Substantia nigra (tissue), 51 donors: ENCODE measurements at places on chromosomes 1 and 21.
A peak's percentile ranks its signal among the peaks of the same experiment; 100 is the strongest.

DNA sequence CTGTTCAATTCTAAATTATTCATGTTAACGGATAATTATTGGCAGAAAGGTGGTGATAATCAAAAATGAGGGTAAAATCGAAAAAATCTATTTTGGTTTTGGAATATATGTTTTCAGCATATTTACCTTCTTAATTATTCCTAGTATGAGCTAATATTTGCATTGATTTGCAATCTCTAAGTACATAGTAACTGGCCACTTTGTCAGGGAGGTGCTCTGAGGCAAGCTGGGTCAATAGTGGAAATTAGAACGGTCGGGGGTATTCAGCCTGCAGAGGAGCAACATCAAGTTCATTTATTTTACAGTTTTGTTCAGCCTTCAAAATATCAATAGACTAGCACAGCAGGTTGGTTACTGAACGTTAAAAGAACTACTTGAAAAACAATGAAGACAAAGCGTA is 1.8 kb downstream of the OTUD7B start:
- no peak for DNase-seq

GRCh38 chr1:39170731-39171667 is 33.5 kb upstream of the MACF1 start:
- DNase-seq = no peak

GRCh38 chr1:244727871-244728474 is 75.0 kb downstream of the DESI2 start:
- no peak for DNase-seq

- no peak for DNase-seq
Observed at GRCh38 chr1:207882692-207883091, 28.2 kb downstream of the CD34 start.

DNA sequence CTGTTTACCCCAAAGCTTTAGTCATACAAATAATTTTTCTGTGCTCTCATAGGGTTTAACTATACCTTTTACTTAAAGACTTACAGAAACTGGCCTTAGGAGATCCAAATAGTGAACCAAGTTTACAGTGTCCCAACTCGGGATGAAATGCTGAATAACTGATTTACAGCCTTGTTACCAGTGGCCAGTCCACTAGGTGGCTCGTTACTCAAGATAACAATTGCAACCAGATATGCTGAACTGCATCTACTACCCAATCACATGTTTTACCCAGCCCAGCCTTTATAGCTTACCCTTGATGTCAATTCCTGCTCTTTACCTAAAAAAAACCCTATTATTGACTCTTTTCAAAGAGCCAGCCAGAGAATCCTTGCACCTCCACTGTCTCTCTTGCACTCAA is 1148.8 kb upstream of the ADGRL4 start:
- no peak for DNase-seq

DNA sequence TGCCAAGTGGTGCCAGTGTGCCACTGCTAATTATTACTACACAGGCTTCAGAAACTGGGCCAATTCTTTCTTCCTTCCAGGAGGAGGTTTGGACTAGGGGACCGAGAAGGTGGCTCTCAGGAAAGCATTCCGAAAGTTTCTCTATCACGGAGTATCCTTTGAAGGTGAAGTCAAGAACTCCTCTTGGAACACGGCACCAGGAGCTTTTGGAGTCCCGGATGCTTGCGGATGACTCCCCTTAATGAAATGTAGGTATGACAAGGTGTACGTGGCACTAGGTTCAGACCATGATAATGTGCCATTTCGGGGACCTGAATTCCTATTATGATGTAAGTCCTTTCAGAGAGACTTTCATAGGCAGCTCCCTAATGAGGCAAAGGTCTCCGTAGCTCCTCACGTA is 634.1 kb downstream of the KIF26B start:
- no peak for DNase-seq

- no peak for DNase-seq
Observed at GRCh38 chr1:75115654-75116053, 18.5 kb upstream of the LHX8 start.

DNA sequence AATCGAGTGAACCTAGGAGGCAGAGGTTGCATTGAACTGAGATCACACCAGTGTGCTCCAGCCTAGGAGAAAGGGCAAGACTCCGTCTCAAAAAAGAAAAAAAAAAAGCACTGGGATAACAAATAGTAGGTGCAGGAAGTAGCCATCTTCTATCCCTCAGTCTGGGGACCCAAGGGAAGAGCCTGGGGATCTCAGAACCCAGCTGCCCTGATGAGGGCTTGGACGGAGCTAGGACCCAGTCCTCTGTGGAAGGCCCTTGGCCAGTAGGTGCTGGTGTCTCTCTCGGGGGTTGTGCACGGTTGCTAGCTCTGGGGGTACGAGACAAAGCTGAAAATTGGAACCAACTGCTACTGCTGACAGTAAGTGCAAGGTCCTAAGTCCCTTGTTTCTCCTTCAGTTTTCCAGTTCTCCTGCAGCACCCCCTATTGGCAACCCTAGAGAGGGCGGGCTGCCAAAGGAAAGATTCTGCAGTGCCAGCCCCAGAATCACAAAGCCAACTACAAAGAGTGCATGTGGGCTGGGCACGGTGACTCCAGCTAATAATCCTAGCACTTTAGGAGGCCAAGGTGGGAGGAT is 57.6 kb upstream of the KIF1B start:
- peak; percentile 70 for DNase-seq

- DNase-seq = no peak
Observed at GRCh38 chr1:6434186-6434585, 9.6 kb downstream of the ESPN start.

- DNase-seq = no peak
Observed at GRCh38 chr1:246450611-246451251, 56.3 kb downstream of the SMYD3 start.

- no peak for DNase-seq
Observed at GRCh38 chr1:227428803-227429202, 110.5 kb upstream of the CDC42BPA start.

- DNase-seq = no peak
Observed at GRCh38 chr1:177082855-177083693, 81.4 kb downstream of the ASTN1 start.

DNA sequence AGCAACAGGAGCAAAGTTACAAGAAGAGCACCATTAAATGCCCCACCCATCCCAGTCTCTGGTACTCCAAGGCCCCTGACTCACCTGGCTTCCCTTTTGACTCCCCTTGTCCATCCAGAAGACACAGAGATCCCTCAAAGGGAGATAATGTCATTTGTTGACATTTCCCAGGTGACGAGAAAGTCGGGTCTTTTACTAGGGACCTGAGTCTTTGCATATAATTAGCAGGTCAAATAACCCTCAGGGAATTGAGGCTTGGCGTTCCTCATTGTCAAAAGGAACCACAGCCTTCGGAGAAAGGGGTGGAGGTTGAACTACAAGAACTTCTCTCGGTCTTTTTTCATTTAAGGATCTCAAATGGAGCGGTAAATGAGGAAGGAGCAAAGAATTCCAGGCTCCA is 133.2 kb downstream of the PROX1 start:
- DNase-seq = no peak

DNA sequence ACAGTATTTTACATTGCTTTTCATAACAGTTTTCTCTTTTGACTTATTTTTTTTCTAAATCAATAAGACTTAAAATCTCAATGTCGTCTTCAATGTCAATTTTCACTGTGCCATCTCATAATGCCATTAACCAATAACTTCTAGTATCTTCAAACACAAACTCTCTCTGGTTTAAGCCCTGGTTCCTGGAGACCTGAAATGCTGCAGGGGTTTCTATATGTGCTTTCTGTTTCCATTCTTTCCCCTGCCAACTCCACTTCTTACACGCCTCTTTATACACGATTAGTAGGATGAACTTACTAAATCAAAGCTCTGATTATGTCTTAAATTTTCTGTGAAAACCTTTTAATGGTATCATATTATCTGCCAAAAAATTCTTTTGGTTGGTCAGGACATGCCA is 191.4 kb downstream of the AMY1C start:
- DNase-seq = no peak

DNA sequence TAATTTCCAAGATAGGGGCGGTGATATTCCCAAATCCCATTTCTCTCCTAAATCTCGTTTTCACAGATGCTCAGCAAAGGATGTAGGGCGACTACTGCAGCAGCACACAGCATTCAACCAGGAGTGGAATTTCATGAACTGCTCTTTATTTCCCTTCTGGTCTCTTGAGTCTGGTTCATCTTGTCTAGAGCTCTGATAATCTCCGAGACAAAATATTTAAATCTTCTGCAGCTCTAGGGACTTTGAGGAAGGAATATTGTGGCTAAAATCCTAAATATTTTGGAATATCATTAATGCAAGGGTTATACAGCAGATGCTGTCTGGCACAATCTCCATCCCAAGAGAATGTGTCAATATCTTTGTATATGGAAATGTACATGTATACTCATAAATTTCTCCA is 45.4 kb downstream of the KIF26B start:
- no peak for DNase-seq

GRCh38 chr21:19256934-19257660 is 853.5 kb upstream of the TMPRSS15 start:
- no peak for DNase-seq

DNA sequence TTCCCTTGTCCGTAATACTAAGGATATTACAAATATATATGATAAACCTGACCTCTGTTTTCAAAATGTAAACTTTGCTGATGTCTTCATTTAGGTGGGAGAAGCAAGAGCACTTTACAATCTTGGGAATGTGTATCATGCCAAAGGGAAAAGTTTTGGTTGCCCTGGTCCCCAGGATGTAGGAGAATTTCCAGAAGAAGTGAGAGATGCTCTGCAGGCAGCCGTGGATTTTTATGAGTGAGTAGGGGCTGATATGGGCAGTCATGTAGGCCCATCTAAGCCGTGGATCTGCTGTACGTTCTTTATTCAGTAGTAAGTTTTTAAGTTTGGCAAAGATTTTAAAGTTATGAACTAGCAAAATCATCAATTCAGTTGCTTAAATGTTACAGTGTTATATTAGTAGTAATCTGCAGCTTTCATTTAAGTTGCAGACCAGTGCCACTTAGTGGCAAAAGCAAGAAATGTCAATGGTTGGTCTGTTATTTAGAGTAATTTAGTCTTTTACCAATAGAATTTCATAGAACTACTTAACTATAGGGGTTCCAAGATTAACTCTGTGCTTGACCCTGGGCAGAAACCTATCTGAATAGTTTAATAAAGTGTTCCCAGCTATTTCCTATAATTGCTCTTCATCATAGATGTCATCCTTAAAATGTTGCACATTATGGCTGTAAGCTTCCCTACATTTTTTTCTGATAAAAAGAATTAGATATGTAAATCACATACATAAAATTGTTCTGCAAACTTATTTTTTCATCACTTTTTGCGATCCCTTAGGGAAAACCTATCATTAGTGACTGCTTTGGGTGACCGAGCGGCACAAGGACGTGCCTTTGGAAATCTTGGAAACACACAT is 21.3 kb downstream of the GPSM2 start:
- DNase-seq = no peak

- no peak for DNase-seq
Observed at GRCh38 chr1:82318265-82318664, 517.5 kb downstream of the ADGRL2 start.

- peak; percentile 64 for DNase-seq
Observed at GRCh38 chr1:35718492-35719336, at the start of gene C1orf216. C1orf216 (minus strand) TSS chr1:35718884; CDS start chr1:35716321, 2,563 bp downstream.

- DNase-seq = no peak
Observed at GRCh38 chr21:35882791-35883240, 177.5 kb downstream of the SETD4 start.

- no peak for DNase-seq
Observed at GRCh38 chr21:37737507-37737906, 178.8 kb downstream of the KCNJ6 start.

DNA sequence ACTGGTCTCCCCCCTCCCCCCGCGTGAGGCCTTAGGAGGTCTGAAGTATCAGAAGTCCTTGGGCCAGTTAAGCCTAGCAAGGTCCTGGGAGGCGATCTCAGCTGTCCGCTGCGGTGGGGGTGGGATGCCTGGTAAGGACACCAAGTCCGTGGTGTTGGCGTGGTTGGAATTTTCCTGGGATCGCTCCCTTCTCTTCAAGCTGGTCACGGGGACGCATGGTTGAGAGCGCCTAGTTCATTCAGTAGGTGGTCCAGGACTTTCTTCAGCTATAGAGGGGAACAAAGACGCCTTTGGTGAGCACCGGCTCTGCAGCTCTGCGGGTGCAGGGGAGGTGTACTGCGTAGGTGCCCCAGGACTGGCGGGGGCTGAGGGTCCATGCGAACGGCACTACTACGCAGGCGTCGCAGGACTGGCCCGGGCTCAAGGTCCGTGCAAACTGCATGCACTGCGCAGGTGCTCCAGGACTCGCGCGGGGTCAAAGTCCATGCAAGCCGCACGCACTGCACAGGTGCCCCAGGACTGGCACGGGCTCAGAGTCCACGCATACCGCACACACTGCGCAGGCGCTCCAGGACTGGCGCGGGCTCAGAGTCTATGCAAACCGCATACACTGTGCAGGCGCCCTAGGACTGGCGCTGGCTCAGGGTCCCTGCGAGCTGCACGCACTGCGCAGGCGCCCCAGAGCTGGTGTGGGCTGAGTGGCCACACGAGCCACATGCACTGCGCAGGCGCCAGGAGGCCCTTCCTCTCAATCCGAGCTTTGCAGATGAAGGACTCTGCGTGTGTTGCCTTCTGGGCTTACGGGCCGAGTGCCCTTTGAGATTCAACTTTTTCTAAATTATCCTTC is 36.6 kb upstream of the HMGN1 start:
- peak; percentile 55 for DNase-seq

DNA sequence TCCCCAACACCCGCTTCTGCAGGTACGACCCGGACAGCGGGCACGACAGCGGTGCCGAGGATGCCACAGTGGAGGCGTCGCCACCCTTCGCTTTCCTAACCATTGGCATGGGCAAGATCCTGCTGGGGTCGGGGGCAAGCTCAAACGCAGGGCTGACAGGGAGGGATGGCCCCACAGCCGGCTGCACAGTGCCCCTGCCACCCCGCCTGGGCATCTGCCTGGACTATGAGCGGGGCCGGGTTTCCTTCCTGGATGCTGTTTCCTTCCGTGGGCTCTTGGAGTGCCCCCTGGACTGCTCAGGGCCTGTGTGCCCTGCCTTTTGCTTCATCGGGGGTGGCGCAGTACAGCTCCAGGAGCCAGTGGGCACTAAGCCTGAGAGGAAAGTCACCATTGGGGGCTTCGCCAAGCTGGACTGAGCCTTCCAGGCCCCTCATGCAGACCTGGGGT is 10.1 kb downstream of the TRIM46 start:
- no peak for DNase-seq
